ENCODE measurements at places on chromosomes 6 and 20.

GRCh38 chr6:20709451-20709850, 175.2 kb downstream of the CDKAL1 start:
- DNase-seq: no peak

- DNase-seq: no peak
Measured at GRCh38 chr20:24332956-24333355, 136.5 kb upstream of the SYNDIG1 start.

- DNase-seq: no peak
Measured at GRCh38 chr6:17418281-17419188, 25.1 kb downstream of the CAP2 start.

DNA sequence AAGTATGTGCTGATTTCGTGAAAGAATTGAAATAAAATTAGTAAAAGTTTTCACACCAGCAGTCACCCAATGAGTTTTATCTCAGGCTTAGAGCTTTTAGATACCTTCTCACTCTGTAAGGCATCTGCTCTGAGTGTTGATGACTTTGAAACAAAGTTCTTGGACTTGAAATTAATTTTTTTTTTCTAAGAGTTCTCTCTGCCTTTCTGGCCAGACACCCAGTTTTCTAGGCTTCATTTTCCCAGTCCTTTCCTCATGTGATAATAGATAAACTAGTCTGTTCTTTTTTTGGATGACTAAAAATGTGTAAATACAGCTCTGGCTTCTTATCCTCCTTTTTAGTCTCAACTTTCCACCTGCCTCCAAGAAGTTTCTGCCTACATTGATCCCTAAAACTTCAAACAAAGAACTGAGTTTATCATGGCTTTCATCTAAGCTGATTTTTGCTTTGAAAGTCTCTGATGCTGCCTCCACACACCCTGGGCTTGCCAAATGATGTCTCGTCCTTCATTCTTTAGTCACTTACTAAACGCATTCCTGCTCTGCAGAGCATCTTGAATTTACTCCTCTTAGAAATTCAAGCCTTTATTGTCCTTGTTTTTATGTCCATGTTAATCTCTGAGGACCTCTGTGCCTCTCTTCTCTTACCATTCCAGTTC, 32.7 kb downstream of the SLX4IP start:
- no peak for DNase-seq

DNA sequence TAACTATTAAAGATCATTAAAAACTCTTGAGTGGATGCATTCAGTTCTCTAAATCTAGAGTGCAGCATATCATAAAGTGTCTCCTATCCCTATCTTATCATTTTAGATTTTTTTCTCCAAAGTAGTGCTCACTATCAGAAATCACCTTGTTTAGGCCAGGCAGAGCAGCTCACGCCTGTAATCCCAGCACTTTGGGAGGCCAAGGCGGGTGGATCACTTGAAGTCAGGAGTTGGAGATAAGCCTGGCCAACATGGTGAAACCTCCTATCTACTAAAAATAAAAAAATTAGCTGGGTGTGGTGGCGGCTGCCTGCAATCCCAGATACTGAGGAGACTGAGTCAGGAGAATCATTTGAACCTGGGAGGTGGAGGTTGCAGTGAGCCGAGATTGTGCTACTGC, 368.9 kb downstream of the PRKN start:
- DNase-seq: no peak

DNA sequence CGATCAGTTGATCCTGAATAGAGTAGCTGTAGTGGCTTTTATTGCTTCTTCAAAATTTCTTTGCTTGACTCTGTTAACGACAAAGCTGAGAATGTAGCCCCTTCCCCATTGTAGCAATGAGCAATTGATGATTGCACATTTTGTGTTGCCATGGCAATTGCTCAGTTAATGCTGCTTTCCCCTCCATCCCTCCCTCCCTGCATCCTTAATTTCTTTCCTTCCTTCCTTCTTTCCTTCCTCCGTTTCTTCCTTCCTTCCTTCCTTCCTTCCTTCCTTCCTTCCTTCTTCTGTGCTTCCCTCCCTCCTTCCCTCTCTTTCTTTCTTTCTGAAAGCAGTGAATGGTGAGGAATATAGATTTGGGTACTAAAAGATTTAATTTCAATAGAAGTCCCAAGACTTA, 557.3 kb upstream of the MAP3K7 start:
- no peak for DNase-seq

- no peak for DNase-seq
Measured at GRCh38 chr20:59580146-59580946, 24.0 kb upstream of the PHACTR3 start.

DNA sequence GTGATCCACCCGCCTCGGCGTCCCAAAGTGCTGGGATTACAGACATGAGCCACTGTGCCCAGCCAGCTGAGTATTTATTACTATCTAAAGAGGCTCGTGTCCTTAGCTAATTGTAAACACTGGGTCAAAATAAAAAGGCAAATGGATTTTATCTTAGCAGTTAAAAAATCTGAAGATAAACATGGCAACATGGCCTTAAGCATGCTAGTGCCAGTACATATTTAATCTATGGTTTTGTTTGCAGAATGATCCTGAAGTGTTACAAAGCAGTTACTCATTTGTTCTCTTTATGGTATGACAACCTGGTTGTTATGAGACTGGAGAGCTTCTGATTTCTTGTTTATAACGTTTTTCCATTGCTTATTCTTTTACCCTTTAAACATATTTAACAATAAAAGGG, 3.9 kb upstream of the KIAA0408 start:
- DNase-seq: no peak

Data from stimulated activated naive B cell treated with anti-CD40 and anti-IgM and Interleukin-4, amounts not matched to agents 10 μg/mL and 1 μg/mL and 100 μg/mL, for 72 hours (primary cell).